ENCODE measurements at places on chromosomes 2 and 18.
A peak's percentile ranks its signal among the peaks of the same experiment; 100 is the strongest.

- DNase-seq, result no peak
Measured at GRCh38 chr2:27823569-27823968, 52.0 kb downstream of the MRPL33 start.

- DNase-seq, result no peak
Measured at GRCh38 chr2:196174404-196174803, 3.0 kb upstream of the STK17B start.

DNA sequence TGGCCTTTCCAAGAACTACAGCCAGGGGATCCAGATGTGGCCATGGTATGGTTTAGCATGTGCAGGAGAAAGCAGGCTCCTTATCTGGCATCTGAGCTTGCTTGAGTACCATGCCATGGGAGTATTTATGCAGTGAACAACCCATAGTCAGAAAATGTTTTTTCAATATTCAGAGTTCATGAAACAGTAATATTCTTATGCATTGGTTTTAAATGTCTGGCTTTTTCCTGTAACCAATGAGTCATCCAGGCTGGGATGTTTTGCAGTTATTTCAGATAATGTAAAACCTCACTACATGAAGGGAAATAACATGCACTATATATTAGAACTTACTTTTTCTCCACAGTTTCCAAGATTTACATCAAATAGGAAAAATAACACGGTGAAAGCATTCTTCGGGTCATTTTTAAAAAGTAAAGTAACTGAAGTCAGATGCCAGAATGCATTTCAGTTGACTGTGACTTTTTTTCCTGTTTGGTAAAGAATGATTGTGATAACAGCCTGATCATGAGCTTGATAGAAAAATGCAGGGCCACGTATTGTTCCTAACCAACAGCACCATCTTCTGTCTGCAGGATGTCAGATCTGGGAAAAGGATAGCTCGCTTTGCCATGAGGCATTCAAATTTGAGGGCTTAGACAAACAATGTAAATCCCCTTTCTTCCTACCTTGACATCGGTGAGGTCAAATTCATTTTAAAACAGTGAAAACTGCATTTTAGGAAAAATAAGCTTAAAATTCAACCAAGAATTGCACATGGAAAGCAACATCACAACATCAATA lies 152.8 kb downstream of the DSC3 start:
- no peak for DNase-seq

GRCh38 chr2:107511970-107512789 lies 314.5 kb upstream of the RGPD4 start:
- no peak for DNase-seq

GRCh38 chr2:2686222-2686621 lies 355.1 kb upstream of the MYT1L start:
- no peak for DNase-seq

GRCh38 chr2:38438883-38439612 lies 62.0 kb upstream of the ATL2 start:
- no peak for DNase-seq

GRCh38 chr18:75656035-75656434 lies 228.5 kb upstream of the SMIM21 start:
- no peak for DNase-seq

DNA sequence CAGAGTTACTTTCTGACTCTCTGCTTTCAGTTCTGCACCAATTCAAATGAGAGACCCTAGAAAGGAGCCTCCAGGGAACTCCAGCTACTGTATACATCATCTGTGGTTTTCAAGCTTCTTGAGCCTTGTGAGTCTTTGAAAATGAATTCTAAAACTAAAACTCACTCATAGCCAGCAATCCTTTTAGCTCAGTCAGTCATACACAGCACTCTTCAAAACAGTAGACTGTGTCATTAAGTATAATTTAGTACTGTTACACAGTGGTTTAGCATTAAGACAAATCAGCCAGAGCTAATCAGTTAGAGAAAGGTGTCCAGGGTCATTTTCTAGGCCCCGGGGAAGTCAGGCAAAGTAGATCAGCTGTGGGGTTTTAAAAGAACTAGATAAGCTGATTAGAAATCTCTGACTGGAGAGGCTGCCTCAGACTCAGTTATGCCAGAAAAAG lies 322.1 kb upstream of the THUMPD2 start:
- DNase-seq, result no peak

DNA sequence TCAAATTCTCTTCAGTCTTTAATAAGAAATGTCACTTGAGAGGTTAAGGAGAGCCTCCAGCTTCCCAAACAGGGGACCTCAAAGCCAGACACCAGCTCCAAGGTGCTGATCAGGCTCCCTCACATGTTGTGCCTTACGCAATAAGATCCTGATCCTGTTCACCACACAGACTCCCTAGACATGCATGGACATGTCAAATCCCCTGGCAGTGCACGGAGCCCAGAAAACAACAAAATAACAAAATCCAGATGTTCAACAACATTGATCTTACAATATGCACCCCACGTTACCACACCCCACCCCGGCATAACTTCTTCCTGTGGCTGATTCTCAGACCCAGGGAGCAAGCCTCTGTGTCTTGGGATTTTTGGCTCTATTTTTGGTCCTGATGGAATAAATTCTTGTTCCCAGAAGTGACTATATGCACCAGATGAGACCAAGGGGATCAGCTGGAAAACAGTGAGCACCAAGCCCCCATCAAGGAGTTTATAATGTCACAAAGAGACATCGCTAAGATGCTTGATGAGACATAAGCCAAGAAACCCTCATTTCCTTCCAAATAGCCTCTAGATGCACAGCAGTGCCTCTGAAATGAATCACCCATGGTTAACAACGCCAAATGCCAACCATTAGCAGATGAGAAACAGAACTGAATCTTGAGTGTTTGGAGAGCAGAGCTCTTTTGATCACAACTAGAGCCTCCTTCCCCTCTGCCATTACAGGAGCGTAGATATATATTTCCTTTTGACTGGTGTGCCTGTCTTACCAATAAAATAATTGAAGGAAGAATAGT lies 198.2 kb downstream of the PRKCE start:
- no peak for DNase-seq

GRCh38 chr2:143083636-143084035 lies 45.6 kb upstream of the ARHGAP15 start:
- no peak for DNase-seq

DNA sequence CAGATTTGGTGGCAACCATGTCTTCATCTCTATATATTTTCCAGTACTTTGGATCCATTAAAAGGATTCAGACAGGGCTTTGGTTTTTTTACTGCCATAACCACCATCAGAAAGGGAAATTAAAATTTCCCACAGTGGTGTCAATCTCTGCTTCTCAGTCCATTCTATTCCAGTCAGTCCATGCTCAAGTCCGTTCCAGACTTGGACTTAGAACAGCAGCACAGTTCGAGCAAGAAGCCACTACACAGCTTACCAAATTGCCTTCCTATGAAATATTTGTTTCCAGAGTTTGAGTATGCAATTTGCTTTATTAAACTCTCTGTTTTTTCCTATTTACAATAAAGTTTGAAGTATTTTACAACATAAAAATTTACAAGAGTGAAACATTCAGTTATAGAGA lies 306.5 kb upstream of the GULP1 start:
- DNase-seq, result no peak

- DNase-seq, result no peak
Measured at GRCh38 chr2:112993831-112994230, 11.4 kb upstream of the IL36A start.

- DNase-seq, result no peak
Measured at GRCh38 chr18:62857263-62857976, 142.1 kb downstream of the PHLPP1 start.

DNA sequence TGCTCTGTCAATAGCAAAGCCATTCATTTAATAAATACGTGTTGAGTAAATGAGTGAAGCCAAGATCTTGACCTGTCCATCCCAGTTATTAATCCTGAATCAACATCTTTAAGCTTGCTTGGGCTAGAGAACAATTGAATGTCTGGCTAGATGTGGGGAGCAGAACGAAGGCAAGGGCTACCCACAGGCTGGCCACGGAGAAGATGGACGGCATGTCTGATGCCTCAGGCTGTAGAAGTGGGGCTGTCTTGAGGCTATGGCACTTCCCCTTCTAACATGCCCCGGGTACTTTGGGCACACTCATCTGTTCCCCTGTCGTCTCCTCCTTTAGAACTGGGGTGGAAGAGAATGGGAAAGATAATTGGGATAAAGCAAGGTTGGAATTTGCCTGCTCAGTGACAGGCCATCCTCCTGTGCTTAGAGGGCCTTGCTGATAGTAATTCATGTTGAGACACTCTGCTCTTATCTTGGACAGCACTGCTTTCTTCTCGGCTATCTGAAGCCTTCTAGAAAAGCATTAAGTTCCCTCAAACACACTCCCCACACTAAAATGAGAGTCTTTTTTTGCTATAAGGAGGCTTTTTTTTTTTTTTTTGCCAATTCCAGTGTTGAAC lies 225.7 kb downstream of the MREG start:
- no peak for DNase-seq

GRCh38 chr2:34602262-34602661 lies 1003.2 kb upstream of the FAM98A start:
- no peak for DNase-seq

DNA sequence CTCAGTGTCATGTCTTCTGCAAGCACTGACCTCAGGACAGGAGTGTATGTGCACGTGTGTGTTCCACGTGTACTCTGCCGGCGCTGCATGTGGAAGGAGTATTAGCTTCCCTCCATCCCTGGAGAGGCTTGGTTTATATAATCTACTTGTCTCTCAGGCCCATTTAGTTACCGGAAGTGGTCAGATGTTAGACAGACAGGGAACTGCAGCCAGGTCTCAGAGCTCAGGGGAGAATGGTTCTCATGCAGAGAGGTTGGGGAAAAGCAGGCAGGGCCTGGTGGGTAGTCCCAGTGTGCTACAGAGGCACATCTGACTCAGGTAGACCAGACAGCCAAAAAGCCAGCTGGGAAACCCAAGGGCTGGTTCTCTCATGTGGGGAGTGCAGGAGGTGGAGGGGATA lies 167.9 kb downstream of the CTIF start:
- DNase-seq, result no peak

GRCh38 chr2:238947920-238948710 lies 100.2 kb downstream of the TWIST2 start:
- peak; percentile 63 for DNase-seq

DNA sequence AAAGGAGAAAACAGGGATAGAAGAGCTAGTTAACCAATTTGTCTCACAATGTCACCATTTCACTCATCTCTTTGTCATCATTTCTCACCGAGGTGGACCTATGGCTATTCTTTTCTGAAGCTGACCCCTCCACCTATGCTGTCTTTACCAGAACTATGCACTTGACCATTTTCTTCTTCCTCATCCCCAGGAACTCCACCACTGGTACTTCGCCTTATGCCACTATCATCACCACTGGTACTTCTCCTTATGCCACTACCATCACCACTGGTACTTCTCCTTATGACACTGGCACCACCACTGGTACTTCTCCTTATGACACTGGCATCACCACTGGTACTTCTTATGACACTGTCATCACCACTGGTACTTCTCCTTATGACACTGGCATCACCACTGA lies 745.8 kb upstream of the CHAC2 start:
- DNase-seq, result no peak

- DNase-seq, result no peak
Measured at GRCh38 chr2:65417509-65418085, 14.8 kb downstream of the SPRED2 start.

DNA sequence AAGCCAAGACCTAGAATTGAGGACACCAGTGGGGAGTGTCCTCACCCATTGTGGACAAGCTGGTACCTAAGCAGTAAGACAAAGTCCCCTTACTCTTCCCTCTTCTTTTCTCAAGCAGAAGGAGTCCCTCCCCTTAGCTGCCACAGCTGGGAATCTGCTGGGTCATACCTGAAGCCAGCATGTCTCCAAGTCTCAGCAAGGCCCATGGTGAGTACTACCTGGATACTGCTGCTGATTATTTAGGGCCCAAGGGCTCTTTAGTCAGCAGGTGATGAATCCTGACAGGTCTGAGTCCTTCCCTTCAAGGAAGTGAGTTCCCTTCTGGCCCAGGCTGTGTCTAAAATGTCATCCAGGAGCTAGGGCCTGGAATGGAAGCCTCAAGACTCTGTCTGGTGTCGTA lies 198.6 kb upstream of the STK17B start:
- no peak for DNase-seq

DNA sequence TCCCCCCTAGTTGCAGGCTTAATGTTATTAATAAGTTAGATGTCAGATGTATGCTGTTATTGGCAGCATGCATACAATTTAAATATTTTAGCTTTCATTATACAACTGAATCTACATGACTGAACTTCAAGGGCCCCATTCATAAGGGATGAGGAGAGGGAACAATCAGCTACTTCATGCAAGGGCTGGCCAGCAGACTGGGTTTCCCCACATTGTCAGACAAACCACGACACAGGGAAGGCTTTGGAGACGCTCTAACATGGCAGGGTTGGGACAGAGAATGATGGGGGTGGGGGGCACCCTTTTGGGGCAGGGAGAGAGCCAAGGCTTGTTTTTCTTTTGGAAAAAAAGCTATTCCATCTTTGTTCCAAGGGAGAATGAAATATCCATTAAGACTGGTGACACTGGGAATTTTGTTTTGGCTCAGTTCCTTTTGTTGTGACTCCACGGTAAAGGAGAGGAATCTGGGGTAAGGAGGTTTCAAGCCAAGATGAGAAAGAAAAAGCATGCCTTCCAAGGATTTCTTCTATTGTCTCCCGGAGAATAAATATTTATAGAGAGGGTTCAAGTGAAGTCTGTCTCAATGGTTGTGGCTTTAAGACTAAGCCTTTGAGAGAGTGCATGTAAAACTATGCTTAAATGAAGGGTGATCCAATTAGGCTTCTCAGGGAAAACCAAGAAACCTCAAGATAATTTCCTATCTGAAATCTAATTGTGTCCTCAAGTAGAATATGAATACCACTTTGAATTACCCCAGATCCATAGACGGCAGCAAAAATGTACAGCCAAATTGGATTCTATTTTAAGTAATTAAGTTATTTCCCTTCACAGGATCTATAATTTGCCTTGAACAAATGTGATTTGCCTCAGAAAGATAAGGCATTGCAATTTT lies 5.4 kb downstream of the CXCR4 start:
- DNase-seq, result no peak

DNA sequence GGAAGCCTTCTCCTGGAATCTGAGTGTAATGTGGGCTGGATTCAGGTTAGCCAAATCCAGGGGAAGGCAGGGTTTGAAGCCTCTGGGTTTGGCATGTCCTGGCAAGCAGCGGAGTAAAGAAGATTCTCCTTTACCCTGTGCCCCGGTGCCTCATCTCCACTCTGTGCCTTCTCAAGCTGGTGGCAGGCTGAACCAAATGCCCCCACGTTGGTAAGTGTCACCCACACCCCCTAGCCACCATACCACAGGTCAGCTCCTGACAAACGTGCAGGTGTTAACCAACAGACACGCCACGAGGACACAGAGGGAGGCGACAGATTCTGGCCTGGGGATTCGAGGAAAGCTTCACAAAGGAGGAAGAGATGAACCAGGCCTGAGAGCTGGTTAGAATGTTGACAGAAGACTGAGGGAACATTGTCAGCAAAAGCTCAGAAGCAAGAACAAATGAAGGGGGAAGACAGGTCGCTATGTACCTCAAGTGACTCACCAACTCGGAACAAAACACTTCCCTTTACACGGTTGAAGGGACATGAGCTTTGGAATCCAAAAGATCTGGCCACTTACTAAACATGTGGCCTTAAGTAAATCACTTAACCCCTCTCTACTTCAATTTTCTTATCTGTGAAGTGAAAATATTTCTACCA lies 85.2 kb upstream of the LCLAT1 start:
- DNase-seq, result no peak

- DNase-seq, result no peak
Measured at GRCh38 chr2:39741871-39742270, 37.2 kb downstream of the THUMPD2 start.

GRCh38 chr2:119293900-119294299 lies 70.3 kb downstream of the STEAP3 start:
- DNase-seq, result no peak

- DNase-seq, result no peak
Measured at GRCh38 chr2:205658068-205658467, 24.2 kb upstream of the NRP2 start.
